ENCODE measurements at places on chromosomes 12 and 14.

GRCh38 chr14:73727166-73727565 is 13.0 kb upstream of the PNMA1 start:
- no peak for DNase-seq

- no peak for DNase-seq
These were observed 438.9 kb downstream of the ADAMTS20 start for GRCh38 chr12:43113135-43113534.

GRCh38 chr12:12072064-12072760 is 1.5 kb downstream of the BCL2L14 start:
- peak; percentile 5 for DNase-seq

GRCh38 chr12:92408072-92408900 is 262.6 kb upstream of the BTG1 start:
- DNase-seq, result no peak

DNA sequence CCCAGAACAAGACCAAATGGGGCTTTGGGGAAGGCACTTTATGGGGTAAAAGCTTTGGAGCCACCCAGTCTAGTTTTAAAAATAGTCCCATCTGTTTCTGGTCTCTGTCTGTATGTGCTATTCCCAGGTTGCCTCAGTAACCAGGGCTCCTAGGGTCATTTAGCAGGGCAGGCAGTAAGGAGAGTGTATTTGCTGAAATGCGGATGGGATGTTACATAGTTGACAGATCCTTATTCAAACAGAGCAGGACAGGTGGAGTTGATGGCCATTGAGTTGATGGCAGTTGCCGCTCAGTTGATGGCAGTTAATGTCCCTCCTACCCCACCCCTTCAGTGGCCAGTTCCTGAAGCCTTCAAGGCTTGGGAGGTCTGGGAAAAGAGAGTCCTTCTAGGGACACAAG is 4.6 kb downstream of the ZC3H10 start:
- DNase-seq, result no peak

DNA sequence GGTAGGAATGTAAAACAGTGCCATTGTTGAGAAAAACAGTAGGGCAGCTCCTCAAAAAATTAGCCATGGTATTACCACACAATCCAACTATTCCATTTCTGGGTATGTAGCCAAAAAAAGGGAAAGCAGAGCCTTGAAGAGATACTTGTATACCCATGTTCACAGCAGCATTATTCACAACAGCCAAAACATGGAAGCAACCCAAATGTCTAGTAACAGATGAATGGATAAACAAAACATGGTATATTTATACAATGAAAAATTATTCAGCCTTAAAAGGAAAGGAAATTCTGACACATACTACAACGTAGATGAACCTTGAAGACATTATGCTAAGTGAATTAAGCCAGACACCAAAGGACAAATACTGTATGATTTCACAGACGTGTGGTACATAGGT is 67.6 kb upstream of the GNG2 start:
- DNase-seq, result no peak

DNA sequence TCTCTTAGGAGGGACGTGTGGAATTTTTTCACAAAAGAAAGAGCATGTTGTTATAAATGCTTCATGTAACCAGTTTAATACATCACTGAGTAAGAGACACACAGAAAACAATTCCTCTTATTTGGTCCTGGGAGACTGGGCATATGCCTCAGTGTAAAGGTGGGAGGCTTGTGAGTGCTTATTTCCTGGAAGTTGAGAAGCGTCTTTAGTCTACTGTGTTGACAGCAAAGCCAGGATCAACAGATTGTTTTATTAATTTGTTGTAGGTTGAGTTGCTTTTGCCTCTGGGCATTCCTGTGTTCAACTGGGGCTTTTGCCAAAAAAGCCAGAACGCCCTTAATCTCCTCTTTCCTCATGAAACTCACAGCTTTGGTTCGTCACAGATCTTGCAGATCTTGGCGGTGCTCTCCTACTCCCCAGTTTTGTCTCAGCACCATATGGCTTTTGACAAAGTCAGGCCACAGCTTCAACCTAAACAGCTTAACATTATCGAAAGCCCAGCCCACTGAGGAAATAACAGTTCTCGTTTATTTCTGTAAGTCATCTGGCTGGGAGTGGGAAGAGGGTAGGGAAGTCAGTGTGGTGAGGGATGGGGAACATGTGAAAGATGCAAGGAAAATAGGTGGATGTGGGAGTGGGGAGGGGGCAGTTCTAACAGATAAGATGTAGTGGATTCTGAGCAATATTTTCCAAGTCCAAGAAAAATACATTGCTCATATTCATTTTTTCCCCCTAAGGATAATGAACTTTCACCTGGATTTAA is 227.2 kb downstream of the DACT1 start:
- DNase-seq, result no peak

DNA sequence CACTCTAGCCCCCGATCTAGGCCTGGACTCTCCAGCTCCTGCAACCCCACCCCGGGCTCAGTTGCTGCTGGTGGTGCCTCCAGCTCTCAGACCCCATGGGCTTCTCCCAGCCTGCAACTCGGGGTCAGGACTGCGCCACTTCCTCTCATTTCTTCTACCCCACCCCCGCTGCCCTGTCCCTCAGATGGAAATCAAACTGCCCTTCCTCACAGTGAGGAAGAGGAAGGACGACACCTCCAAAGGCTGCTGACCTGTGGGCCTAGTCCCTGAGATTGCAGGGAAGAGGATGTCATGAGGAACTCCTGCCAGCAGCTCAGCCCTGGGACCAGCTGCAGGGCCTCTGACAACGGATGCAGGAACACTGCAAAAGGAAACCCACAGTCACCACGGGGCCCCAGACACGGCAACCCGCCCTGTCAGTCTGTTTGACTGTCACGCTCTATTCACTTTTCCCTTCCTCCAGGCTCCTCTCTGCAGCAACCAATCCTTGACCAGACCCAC is 29.3 kb upstream of the PNMA1 start:
- DNase-seq, result no peak

- no peak for DNase-seq
These were observed 333.9 kb downstream of the CEP128 start for GRCh38 chr14:80607430-80608190.

DNA sequence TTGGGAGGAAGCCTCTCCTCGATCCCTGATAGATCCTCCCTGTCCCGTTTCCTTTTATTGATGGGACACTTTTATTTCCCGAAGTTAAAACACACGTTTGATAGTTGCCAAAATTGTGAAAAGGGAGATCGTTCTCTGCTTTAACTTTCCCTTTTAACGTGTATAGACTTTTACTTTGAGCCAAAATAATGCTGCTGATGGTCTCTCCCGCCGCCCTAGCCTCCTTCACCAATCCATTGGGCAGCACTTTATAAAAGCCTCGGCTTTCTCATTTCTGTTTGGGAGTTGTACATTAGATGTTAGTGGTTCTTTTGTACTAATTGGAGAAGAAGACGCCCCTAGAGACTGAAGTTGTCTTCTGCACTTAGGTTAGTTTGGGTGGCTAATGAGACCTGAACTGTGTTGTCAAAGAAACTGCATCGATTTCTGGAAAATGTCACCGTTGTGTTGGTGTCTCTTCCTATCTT is 1.4 kb downstream of the TMTC2 start:
- no peak for DNase-seq

DNA sequence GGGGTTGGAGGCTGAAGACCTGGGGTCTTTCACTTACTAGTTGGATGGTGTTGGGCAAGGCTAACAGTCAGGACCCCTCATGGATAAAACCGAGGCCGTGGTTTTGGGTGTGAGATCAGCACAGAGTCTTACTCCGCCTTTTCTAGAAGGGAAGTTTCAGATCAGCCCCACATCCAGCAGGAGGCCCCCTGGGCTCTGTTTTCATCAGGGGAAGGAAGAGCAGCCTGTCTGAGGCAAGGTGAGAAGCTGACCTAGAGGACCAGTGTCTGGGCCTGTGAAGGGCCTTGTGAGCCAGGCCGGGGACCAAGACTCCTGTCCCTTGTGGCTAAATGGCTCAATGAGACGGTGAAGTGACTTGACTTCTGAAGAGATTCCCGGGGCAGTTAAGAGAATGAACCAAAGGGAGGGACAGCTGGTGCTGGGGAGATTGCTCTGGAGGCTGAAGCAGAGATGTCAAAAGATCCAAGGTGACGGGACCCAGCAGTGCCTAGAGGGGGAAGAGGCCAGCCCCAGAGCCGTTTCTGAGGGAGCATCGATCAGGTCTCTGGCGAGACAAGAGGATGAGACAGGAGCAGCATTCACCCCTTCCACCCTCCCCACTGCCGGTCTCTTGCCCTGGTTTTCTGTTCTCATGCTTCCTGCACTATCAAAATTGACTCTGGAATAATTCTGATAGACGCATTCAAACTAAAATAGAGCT is 40.1 kb upstream of the TSPAN9 start:
- DNase-seq, result no peak

DNA sequence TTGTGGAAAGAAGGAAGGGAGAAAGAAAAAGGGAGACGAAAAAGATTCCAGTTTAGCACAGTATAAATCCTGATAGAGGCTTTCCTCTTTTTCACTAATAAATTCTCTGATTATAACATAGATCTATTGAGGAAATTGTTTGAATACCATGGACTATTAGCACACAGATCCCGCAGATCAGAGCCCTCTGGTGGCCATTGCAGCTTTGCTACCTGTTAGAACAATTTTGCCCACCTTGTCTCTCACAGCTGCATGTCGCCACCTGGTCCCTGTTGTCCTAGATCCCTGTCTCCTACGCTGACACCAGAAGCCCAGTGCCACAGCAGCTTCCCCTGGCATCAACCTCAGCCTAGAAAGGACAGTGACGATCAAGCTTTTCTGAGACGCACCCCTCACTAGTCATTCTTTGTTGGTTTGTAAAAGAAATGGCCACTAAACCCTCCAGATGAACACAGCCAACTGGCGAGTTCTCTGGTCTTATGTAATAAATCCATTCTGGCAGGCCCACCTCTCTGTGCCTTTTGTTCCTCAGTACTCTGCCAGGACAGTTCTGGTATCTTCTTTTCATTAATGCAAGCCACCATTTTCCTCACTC is 9.9 kb downstream of the GPHB5 start:
- no peak for DNase-seq
